Lower lobe of right lung (tissue), 2 donors: ENCODE measurements at places on chromosomes 1 and 21. TPM values are rescaled to one million over a fixed set of nuclear protein-coding genes. Genes with fewer than 3 reads are reported as not detected.
A peak's percentile ranks its signal among the peaks of the same experiment; 100 is the strongest.

Gene HUNK
- 1.9 TPM for total RNA-seq

Gene UBL4B
- not detected for total RNA-seq

DNA sequence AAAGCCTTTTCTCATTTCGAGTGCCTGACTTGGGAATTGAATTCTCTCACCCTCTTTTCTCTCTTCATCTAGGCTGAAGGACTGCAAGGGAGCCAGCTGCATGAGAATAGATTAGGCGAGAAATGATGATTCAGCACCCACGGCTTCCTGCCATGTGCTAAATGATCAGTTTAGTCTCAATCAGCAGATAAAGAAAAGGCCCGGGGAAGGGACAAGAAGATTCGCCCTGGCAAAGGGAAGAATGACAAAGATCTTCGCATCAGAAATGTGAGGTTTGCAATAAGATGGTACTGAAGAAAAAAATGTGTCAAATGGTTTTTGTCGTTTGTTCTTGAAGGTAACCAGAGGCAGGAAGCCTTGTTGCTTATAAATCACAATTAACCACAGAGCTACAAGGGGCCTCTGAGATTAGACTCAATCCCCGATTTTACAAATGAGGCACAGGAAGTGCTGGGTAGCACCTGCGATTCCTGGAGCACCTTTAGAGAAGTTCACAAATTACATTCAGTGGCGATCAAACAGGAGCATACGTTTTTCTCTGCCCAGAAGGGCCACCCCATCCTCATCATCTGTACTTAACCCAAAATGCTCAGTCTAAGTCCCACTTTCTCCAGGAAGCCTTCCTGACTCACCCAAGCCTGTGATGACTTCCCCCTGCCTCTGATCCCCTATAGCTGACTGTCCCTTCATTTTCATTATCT lies 183.4 kb downstream of the ZNF281 start:
- H3K4me1 ChIP-seq: peaks cover 11% of the 10 kb centered on the region
- no peaks in the 10 kb centered on the region for H3K27me3 ChIP-seq
- no peak for DNase-seq
- no peaks in the 10 kb centered on the region for H3K36me3 ChIP-seq
- no peak overlapping the region for H3K4me3 ChIP-seq
- no peak overlapping the region for H3K27ac ChIP-seq

- H3K4me3 ChIP-seq: no peak overlapping the region
- DNase-seq: no peak
- H3K27ac ChIP-seq: no peak overlapping the region
- no peaks in the 10 kb centered on the region for H3K36me3 ChIP-seq
- no peaks in the 10 kb centered on the region for H3K4me1 ChIP-seq
These were observed 367.1 kb upstream of the ADGRL4 start for GRCh38 chr1:79373481-79374125.

GRCh38 chr1:38657207-38657840 lies 202.2 kb downstream of the RRAGC start:
- DNase-seq: no peak
- no peaks in the 10 kb centered on the region for H3K4me1 ChIP-seq
- peaks cover 5% of the 10 kb centered on the region for H3K27me3 ChIP-seq
- no peak overlapping the region for H3K27ac ChIP-seq
- H3K4me3 ChIP-seq: no peak overlapping the region
- H3K36me3 ChIP-seq: no peaks in the 10 kb centered on the region

GRCh38 chr1:91819038-91819788 lies 66.7 kb downstream of the TGFBR3 start:
- no peaks in the 10 kb centered on the region for H3K27me3 ChIP-seq
- H3K27ac ChIP-seq: no peak overlapping the region
- H3K4me3 ChIP-seq: no peak overlapping the region
- DNase-seq: no peak
- no peaks in the 10 kb centered on the region for H3K36me3 ChIP-seq
- peaks cover 37% of the 10 kb centered on the region for H3K4me1 ChIP-seq

DNA sequence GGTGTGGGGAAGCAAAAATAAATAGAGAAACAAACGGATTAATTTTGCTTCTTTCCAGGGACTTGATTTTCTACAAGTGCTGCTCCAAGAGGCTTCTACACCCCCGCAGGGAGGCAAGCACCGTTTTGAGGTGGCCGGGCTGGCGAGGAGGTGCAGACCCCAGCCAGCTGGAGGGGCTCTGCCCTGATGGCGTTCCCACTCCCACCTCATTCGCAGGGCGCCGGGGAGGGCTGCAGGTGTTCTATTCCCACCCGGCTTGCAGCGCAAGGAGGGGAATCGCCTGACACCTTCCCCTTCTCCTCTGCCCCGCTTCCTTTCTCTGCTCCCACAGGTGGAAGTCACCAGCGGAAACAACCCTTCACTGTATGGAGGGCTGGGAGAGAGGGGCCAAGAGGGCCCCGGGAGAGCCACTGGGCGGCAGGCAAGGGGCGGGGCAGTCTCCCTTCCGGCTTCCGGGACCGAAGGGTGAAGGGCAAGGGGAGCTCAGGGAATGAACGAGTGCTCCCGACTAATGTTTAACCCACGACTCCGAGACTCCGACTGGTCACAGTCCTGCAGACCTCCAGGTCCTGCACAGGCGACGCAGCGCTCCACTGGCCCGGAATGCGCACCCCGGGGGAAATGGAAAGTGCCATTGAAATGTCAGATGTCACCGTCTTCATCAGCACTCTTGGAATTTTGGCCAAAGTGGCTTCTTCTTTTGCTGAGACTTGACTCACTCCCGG lies 29.1 kb downstream of the TEX35 start:
- H3K27ac ChIP-seq: peak overlapping the region; percentile 75
- peak; percentile 72 for DNase-seq
- H3K27me3 ChIP-seq: no peaks in the 10 kb centered on the region
- peak overlapping the region; percentile 86 for H3K4me3 ChIP-seq
